Stimulated activated CD4-positive, alpha-beta T cell treated with anti-CD3 and anti-CD28 coated beads, Interleukin-1b, Interleukin-23, amount 100 ng/mL, for 48 hours (primary cell): ENCODE measurements at places on chromosomes 6 and 20.

GRCh38 chr6:11972806-11973205, 39.3 kb upstream of the HIVEP1 start:
- DNase-seq, result no peak

GRCh38 chr20:54127855-54128574, 45.8 kb downstream of the CYP24A1 start:
- DNase-seq, result no peak

- DNase-seq, result no peak
Measured at GRCh38 chr6:143732536-143732935, 54.8 kb downstream of the PHACTR2 start.

- DNase-seq, result no peak
Measured at GRCh38 chr20:38479596-38479995, 7.0 kb downstream of the RALGAPB start.
